ENCODE measurements at places on chromosomes 6 and 20.

GRCh38 chr6:43852350-43852864 is 82.4 kb downstream of the VEGFA start:
- no peaks in the 10 kb centered on the region for H3K27me3 ChIP-seq
- no peak for DNase-seq
- no peak overlapping the region for H3K27ac ChIP-seq
- no peaks in the 10 kb centered on the region for H3K4me1 ChIP-seq

GRCh38 chr6:116352515-116353471 is 18.0 kb upstream of the DSE start:
- no peaks in the 10 kb centered on the region for H3K4me1 ChIP-seq
- no peaks in the 10 kb centered on the region for H3K27me3 ChIP-seq
- DNase-seq: no peak

GRCh38 chr6:111846492-111847409 is 26.5 kb downstream of the FYN start:
- H3K4me3 ChIP-seq: no peak overlapping the region
- H3K36me3 ChIP-seq: peaks cover 8% of the 10 kb centered on the region
- no peak for DNase-seq
- H3K27ac ChIP-seq: peak overlapping the region; percentile 62

DNA sequence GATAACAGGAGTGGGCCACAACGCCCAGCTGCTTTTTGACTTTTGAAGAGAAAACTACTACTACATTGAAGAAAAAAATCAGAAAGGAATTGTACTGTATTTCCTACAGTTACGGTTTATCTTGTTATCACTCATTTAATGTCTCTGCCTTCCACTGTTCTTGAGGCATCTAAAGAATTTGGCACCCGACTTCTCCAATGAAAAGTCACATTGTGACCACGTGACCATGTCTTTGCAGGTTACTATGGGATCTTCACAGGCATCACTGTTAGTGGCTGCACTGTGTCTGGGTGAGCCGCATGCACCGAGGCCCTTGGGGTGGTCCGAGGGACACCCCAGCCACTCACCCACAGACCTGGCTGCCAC is 26.8 kb downstream of the RRBP1 start:
- H3K4me1 ChIP-seq: no peaks in the 10 kb centered on the region
- no peak overlapping the region for H3K27ac ChIP-seq
- H3K4me3 ChIP-seq: no peak overlapping the region
- no peaks in the 10 kb centered on the region for H3K27me3 ChIP-seq

DNA sequence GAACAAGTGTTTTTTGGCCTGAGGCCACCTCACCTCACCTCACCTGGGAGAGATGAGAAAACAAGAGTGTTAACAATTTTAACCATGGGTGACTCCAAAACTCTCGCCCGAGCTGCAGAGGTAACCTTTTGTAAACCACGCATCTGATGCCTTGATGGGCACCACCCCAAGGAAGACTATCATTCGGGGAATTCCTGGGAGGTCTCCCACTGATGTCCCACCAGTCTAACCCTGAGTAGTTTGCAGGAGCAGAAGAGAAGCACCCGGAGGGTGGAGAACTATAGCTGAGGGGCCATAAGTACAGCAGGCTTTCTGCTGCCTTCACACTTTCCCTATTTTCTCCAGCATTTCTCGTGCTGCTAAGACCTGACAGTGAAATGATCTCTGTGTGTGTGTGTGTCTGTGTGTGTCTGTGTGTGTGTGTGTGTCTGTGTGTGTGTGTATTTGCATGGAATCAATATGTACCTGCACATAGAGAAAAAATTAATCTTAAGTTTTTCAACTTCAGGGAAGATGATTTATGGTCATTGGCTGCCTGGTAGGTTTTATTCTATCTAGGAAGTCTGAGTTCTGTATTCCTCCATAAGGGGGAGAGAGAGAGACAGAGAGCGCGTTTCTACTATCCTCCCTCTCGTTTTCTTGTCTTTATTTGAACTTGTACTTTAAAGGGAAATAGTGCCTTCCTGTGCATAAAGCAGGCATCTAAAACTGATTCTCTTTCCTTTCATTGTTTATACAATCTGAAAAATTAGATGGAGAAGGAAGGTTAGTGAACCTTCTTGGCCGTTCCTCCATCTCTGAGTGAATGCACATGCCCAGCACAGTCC is 75.8 kb downstream of the CAP2 start:
- no peak for DNase-seq
- no peak overlapping the region for H3K4me3 ChIP-seq
- no peaks in the 10 kb centered on the region for H3K36me3 ChIP-seq
- no peak overlapping the region for H3K27ac ChIP-seq

GRCh38 chr20:45840700-45841198 is 7.2 kb downstream of the SNX21 start:
- H3K27me3 ChIP-seq: no peaks in the 10 kb centered on the region
- H3K27ac ChIP-seq: no peak overlapping the region
- H3K4me1 ChIP-seq: no peaks in the 10 kb centered on the region
- DNase-seq: no peak
- H3K4me3 ChIP-seq: no peak overlapping the region

- no peak overlapping the region for H3K27ac ChIP-seq
- H3K36me3 ChIP-seq: no peaks in the 10 kb centered on the region
- DNase-seq: no peak
- H3K4me1 ChIP-seq: peaks cover 8% of the 10 kb centered on the region
These were observed 270.7 kb upstream of the TAB2 start for GRCh38 chr6:149046822-149047246.

DNA sequence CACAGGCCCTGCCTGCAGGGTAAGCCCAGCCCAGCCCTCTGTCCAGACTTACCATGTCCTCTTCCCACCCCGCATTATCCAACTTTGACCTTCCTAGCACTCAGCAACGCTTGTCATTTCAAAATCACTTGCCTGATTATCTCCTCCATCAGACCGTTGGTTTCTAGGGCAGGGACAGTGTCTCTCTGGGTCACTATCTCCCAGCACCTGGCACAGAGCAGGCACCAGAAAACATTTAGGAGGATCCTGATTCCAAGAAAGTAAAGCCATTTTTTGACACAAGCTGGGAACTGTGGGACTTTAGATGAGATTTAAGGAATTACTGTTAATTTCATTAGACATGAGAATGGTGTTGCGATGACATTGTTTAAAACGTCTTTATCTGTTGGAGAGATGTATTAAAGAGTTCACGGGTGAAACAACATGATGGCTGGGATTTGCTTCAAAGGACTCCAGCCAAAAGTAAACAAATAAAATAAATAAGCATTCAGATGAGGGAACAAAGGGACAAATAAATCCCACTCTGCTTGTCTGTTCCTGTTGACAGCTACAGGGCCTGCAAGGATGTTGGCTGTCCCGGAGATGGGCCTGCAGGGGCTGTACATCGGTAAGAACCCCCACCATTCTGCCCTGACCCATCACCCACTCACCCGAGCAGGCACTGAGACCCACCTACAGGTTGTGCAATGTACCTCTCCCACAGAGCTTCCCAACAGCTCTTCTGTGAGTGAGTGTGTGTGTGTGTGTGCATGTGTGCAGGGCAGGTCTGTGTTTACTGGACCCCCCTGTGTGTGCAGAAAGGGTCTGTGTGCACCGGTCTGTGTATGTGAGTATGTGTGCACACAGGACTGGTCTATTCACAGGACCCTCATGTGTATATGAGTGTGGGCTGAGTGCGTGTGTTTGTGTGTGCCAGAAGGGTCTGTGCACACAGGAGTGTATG is 5.9 kb downstream of the HSPA12B start:
- H3K27me3 ChIP-seq: no peaks in the 10 kb centered on the region
- H3K27ac ChIP-seq: no peak overlapping the region
- no peak overlapping the region for H3K4me3 ChIP-seq
- no peaks in the 10 kb centered on the region for H3K36me3 ChIP-seq
- no peaks in the 10 kb centered on the region for H3K4me1 ChIP-seq

DNA sequence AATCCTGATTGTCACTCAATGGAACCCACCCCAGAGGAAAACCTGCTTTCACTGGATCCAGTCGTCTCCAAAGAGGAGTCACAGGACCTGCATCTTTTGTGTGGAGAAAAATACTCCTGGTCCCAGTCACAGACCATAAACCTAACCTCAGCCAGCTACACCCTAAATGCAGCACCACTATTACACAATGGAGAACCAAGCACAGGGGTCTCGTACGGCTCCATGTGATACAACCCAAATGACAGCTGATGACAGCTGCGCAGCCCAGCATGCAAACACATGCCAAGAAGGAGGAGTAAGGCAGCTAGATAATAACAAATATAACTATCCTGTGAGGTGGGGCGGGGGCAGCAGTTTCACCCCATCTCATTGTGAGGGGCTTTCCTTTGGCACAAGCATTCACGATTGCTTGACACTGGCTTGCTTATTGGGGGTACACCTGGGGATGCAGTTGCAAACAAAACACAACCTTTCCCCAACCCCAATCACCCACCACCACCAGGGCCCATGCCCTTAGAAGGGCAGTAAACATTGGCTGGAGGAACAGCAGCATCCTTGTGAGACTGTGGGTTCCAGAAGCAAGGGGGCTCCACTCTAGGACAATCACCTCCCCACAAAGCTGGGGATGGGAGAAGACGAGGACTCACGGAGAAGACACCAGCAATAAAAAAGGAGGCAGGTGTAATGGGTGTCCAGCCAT is 51.5 kb downstream of the TRERF1 start:
- H3K4me3 ChIP-seq: no peak overlapping the region
- H3K4me1 ChIP-seq: peaks cover 50% of the 10 kb centered on the region
- H3K27me3 ChIP-seq: no peaks in the 10 kb centered on the region
- no peak for DNase-seq
- H3K27ac ChIP-seq: no peak overlapping the region
- H3K36me3 ChIP-seq: no peaks in the 10 kb centered on the region

- H3K4me1 ChIP-seq: no peaks in the 10 kb centered on the region
- H3K36me3 ChIP-seq: no peaks in the 10 kb centered on the region
- DNase-seq: no peak
- H3K4me3 ChIP-seq: no peak overlapping the region
- H3K27me3 ChIP-seq: no peaks in the 10 kb centered on the region
These were observed 75.9 kb upstream of the PMEPA1 start for GRCh38 chr20:57785720-57786119.

- H3K4me3 ChIP-seq: no peak overlapping the region
- H3K27ac ChIP-seq: no peak overlapping the region
- DNase-seq: no peak
- H3K4me1 ChIP-seq: peaks cover 5% of the 10 kb centered on the region
- no peaks in the 10 kb centered on the region for H3K27me3 ChIP-seq
These were observed 45.7 kb downstream of the HBS1L start for GRCh38 chr6:135008941-135009290.

DNA sequence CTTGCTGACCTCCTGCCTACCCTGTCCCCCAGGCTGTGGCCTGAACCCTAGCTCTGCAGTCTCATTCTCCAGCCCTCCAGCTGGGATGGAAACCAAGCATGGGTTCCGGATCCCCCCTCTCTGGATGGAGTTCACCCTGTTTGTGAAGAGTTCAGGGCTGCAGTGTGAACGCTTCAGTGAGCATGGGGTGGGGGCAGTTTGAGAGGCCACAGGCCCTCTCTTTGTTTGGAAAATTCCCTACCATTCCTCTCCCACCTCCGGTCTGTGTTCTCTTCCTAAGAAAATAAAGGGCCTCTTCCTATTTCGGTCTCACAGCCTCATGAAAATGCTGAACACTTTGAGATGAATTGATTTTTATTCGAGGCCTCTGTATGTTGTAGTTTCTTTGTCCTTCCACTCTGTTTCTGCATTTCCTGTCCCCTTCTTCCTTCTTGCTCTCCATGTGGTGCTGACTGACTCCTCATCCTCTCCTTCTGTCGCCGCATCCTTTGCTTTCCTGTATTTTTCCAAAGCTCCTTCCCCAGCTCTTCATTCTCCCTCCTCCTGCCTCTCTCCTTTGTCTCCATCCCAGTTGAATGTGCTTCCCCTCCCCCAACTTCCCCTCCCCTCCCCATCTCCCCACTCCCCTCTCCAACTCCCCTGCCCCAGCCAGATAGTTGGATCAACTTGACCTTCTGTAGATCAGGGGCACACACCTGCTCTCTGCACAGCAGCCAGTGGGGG is 2.4 kb upstream of the KCNK5 start:
- no peak for DNase-seq
- H3K27ac ChIP-seq: no peak overlapping the region
- peaks cover 8% of the 10 kb centered on the region for H3K4me1 ChIP-seq
- H3K27me3 ChIP-seq: no peaks in the 10 kb centered on the region
- H3K4me3 ChIP-seq: no peak overlapping the region

GRCh38 chr20:53343448-53343847 is 250.2 kb downstream of the ZNF217 start:
- no peaks in the 10 kb centered on the region for H3K4me1 ChIP-seq
- H3K27me3 ChIP-seq: no peaks in the 10 kb centered on the region
- no peaks in the 10 kb centered on the region for H3K36me3 ChIP-seq
- H3K4me3 ChIP-seq: no peak overlapping the region
- H3K27ac ChIP-seq: no peak overlapping the region

DNA sequence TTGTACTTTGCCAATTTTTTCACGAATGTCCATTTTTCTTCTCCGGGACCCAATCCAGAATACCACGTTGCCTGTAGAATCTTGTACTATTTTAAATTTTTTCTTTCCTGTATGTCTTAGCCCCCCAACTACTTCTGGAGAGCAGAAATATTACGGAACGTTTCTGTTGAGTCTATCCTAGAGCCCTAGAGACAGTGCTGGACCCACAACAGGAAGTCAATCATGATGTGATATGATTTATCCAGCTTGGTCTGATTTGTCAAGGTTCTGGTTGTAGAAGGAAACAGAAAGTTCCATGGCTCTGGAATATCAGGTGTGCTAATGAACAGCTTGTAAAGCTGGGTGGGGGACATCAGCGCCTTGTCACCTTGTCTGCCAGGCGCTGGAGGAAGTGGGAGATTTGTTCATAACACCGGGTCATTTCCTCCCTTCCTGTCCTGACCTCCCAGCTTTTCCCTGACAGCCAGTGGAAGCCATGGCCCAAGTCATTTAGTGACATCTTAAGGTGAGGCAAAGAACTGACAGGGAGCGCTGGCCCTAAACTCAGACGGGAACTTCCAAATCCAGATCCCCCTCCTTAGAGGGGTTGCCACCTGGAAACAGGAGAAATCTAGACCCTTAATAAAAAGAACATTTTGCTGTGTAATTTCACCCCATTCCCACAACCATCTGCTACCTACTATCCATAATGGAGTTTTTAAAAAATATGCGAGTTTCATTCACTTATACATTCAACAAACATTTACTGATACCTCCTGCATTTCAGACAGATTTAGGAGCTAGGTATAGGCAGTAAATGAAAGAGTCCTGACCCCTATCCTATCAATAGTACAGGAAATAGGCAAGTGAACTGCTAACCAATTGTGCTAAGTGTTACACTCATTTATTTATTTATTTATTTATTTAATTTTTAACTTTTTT is 130.5 kb downstream of the ZFP64 start:
- no peak for DNase-seq
- no peak overlapping the region for H3K4me3 ChIP-seq
- H3K36me3 ChIP-seq: no peaks in the 10 kb centered on the region
- no peak overlapping the region for H3K27ac ChIP-seq
- H3K4me1 ChIP-seq: no peaks in the 10 kb centered on the region
- H3K27me3 ChIP-seq: no peaks in the 10 kb centered on the region

DNA sequence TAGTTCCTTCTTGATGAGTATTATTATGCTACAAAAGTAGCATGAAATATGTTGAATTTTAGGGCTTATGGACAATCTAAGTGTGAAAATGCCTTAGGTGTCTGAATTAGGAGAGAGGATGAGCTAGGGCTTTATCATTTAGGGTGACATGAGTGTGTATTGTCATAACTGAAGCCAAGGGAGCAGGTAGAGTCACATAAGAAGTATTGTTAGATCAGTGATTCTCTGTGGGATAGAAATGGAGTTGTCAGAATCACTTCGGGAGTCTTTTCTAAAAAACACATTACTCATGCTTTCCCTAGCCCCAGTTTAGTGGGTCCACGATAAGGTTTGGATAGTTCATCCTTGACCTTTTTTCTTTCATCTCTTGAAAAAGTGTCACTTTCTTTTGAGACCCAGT is 16.4 kb downstream of the ZFAND3 start:
- H3K27me3 ChIP-seq: no peaks in the 10 kb centered on the region
- no peak for DNase-seq
- H3K27ac ChIP-seq: no peak overlapping the region
- H3K4me3 ChIP-seq: no peak overlapping the region
